ENCODE measurements at places on chromosomes 1 and 21.
A peak's percentile ranks its signal among the peaks of the same experiment; 100 is the strongest.

GRCh38 chr1:225896937-225897549 is 8.1 kb upstream of the LEFTY1 start:
- DNase-seq: no peak

GRCh38 chr1:218735436-218736032 is 390.4 kb downstream of the TGFB2 start:
- peak; percentile 78 for DNase-seq

DNA sequence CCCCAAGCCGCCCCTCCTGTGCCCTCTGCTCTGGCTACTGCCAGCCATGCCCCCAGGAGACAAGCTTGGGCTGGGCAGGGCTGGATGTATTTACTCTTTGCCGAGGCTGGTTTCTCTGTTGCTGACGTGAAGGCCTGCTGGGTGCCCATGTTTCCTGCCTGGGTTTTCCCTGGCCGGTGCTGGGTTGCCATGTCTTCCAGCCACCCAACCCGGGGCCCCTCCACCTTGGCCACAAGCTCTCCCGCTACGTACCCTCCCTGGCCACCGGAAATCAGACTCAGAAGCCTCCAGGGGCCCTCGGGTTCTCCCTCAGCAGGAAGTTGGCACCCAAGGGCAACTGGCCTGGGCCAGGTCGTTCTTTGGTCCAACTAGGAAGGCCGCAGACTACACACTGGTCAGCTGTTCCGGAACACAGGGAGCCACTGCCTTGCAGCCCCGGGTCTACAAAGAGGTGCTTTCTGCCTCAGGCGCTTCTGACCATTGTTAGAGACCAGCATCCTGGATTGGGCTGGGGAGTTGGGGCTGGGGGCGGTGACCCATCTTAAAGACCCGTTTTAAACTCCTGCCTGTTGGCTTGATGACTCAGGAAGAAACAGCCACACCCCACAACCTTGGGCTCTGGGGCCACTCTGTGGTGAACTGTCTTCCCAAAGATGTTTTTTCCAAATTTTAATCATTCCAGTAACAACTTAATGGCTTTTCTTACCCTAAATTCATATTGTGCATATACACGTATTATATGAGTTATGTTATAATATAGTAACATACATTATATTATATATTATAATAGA is 71.2 kb upstream of the RUNX3 start:
- DNase-seq: no peak

GRCh38 chr1:227325156-227325555 is 6.9 kb upstream of the CDC42BPA start:
- no peak for DNase-seq

DNA sequence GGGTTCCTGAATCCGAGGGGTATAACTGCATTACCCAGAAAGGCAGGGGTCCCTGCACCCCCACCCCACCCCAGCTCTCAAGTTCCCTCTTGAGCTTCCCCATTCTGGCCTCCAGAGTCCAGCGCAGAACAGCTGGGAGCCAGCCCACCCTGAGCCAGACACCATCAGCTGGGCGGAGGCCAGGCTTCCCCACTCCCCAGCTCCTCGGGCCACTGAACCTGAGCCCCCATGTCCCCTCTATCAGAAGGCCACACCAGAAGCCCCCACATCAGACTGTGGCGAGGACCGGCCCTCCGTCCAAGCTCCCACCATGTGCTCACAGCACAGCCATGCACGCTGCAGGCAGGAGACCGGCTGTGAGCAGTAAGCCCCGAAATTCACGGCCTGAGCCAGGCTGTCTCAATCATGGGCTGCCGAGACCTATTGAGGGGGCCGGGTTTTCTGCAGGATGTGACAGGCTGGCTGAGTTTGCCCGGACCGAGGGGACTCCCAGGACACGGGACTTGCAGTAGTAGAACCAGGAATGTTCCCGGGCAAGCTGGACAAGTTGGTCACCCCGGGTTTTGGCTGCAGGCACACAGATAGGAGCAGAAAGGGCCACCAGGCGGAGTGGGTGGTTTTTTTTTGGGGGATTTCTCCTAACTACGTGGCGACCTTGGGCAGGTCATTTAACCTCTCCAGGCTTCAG is 25.5 kb upstream of the TNFRSF1B start:
- DNase-seq: no peak

DNA sequence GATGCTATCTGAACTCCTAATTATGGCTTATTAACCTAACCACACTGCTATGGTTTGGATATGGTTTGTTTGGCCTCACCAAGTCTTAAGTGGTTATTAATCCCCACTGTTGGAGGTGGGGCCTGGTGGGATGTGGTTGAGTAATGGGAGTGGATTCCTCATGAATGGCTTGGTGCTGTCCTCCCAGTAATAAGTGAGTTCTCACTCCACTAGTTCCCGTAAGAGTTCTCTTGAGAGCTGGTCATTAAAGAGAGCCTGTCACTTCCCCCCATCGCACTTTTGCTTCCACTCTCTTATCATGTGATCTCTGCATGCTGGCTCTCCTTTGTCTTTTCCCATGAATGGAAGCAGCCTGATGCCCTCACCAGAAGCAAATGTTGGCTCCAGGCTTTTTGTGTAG is 328.8 kb downstream of the PLA2G4A start:
- DNase-seq: no peak

GRCh38 chr1:51933344-51933743 is 54.8 kb upstream of the NRDC start:
- no peak for DNase-seq

GRCh38 chr1:31618916-31619846 is 1.7 kb downstream of the HCRTR1 start:
- DNase-seq: no peak

GRCh38 chr1:21508580-21509350 is 458 bp upstream of the ALPL start:
- DNase-seq: no peak

- no peak for DNase-seq
Measured at GRCh38 chr1:41319106-41319755, 42.0 kb upstream of the FOXO6 start.

DNA sequence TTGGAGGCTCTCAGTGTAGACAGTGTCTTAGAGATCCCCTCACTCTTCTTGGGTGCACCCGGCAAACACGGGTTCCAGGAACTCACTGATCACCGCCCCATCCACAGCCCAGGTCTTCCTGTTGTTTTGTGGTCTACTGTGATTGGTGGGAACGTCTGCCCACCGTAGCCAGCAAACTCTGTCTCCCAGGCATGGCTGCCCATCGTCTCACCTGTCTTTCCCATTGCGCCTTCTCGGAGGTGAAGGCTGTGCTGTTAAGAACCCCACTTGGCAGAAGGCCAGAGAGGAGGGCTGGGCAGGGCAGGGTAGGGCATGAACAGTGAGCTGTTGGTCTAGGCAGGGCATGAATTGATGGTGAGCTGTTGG is 14.1 kb upstream of the KCNA2 start:
- no peak for DNase-seq

DNA sequence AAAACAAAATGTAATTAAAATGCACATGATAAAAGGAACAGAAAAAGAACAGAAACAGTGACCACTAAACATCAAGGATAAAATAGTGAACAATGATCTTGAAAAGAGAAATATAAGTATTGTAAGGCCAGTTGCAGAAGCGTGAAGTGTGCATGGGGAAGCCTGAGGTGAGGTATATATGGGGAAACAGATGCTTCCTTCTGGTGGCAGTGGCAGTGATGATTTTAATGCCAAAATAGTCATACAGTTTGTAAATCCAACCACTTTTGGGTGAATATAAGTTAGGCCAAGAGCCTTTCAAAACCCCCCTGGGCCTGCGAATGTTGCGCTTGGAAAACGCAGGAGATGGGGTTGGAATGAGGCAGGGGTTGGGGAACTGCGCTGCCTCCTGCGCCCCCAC is 27.3 kb downstream of the TTC3 start:
- no peak for DNase-seq

DNA sequence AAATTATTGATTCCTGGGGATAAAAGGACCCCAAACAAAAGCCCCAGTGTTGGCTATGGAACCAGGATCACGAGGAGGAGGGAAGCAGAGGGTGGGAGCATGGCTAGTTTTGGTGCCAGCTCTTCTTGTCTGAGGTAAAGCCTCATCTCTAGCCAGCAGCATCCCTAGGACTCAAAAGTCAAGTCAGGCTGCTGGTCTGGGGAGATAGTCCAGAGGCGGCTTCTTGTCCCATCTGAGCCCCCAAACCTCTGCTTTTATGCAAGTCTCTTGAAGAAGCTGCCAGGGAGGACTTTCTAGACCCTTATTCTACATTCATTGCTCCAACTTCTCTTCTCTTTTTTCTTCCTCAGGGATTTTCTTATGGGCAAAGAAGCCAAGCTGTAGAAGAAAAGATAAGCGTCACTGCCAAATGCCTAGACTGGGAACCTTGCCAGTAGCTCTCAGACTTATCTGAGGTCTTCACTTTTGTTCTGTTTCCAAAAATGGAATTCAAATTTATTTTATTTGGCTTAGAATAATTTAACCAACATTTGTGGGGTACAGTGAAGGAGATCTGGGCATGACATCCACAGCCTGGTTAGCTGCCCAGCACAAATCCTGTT is 6.9 kb upstream of the ANKRD35 start:
- no peak for DNase-seq

DNA sequence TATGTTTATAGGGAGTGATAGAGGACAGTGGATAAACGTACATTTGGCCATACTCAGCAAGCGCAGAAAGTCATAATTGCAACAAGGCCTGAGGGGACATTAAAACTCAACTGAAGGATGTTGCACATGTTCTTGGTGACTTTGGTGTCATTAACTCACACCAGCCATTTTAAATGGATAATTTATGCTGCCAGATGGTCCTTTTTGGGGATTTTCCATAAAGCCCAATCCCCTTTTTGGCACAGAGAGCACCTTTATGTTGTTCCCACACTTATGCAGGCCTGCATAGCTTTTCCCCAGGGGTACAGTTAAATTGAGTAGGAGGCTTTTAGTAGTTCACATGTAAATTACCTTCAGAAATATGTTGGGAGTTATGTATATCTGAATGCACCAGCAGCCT is 279.6 kb downstream of the NFIA start:
- DNase-seq: no peak

- no peak for DNase-seq
Measured at GRCh38 chr1:166026555-166026954, 140.2 kb downstream of the FAM78B start.

GRCh38 chr1:222732216-222733159 is 4.5 kb upstream of the FAM177B start:
- DNase-seq: no peak

DNA sequence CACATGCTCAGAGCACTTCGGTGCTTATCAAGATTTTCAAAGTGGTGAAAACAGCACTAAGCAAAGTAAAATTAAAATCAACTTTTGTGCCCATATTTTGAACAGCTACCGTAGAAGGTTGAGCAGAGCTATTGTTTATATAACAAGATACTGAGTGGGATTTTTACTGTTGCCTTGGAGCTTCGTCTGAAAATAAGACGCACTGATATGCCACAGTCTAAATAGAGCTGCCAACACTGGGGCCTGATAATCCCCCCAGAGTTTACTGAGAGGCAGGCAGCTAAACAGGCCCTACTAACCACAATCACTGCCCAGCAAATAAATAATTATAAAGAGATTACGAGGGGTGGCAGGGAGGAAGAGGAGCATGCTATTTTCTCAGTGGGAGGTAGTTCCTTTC is 650 bp upstream of the CCDC190 start:
- DNase-seq: no peak

DNA sequence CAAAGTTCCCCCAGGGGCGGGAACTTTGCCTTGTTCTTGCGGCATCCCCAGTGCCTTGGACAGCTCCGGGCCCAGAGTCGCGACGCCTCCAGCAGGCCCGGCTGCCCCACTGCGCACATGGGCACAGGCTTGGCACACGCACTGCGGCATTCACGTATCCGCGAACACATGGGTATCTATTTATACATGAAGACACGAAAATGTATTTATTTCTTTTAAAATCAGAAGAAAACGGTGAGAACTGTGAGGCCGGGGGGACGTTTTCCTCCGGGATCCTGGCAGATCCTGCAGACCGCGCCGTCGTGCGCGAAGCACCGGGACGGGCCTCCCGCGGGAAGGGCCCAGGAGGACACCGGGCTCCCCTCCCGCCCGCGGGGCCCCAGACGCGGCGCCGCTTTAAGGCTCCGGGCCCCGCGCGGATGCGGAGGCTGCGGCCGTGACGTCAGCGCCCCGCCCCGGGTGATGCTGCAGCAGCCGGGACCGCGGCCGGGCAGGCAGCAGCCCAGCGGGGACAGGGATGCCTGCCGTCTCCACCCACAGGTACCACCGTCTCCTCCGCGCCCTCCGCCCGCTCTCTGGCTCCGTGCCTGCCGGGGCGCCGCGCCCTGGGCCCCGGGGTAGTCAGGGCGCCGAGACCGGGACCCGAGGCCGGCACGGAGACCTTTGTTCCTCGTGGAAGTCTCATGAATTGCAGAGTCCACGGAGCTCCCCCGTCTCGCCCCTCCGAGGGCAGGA is at the start of gene SLC45A1:
TSS of gene SLC45A1 (plus strand) at position 468 of the 735 bp plus-strand sequence. CDS start 6,216 bp downstream, outside the sequence.
- DNase-seq: peak; percentile 19

- DNase-seq: no peak
Measured at GRCh38 chr1:32216566-32216965, 5.6 kb downstream of the TMEM234 start.

DNA sequence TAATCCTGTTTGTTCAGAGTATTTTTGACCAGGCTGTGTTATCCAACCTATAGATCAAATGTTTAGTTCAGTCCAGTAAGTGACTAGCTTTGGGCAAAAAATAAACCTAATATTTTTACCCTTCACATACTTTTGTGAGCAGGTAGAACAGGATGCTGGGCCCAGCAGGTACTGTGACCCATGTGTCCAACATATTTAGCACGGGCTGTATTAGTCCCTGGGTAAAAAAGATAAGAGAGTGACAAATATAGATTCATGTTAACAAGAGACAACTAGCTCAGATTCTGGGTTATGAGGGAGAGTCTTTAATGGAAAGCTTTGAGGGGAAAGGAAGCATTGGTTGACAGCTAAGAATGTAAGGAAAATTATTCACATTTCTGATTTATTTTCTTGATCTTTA is 43.1 kb downstream of the OLFM3 start:
- DNase-seq: no peak

All from fibroblast of skin of left biceps (primary cell).